ENCODE measurements at places on chromosomes 6 and 20. TPM values are rescaled to one million over a fixed set of nuclear protein-coding genes. Genes with fewer than 3 reads are reported as not detected.

SIRPG gene
- total RNA-seq, result not detected

APOBEC2 gene
- 0.16 TPM for total RNA-seq

TPD52L1 gene
- total RNA-seq, result 21.7 TPM

MAN1A1 gene
- 93.1 TPM for total RNA-seq

PARD6B gene
- 1.4 TPM for total RNA-seq

RALGAPB gene
- 49.0 TPM for total RNA-seq

WFDC2 gene
- not detected for total RNA-seq

KCNG1 gene
- total RNA-seq, result 3.0 TPM

SYS1 gene
- 29.4 TPM for total RNA-seq

MYBL2 gene
- 1.6 TPM for total RNA-seq

Data from fibroblast of the aortic adventitia (primary cell).